ENCODE measurements at places on chromosomes 12 and 14. TPM values are rescaled to one million over a fixed set of nuclear protein-coding genes. Genes with fewer than 3 reads are reported as not detected.

SLC25A47 gene
- total RNA-seq, result not detected

OVCH1 gene
- total RNA-seq, result not detected

DNA sequence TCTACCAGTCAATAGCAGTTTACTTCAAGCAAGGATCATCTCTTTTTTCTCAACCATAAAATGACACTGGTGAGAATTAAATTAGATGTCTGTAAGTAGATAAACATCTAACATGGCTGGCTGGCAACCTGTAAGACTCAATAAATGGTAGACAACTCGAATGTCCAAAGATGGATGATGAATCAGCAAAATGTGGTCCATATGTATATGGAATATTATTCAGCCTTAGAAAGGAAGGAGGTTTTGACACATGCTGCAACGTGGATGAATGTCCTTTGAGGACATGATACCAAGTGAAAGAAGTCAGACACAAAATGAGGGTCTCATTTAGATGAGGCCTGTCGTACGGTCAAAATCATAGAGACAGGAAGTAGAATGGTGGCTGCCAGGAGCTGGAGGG is 46.2 kb downstream of the SPRING1 start:
- ATAC-seq, result no peak

GRCh38 chr12:19749906-19750574 is 310.7 kb downstream of the AEBP2 start:
- no peak for ATAC-seq

- no peak for ATAC-seq
These were observed 179.1 kb upstream of the HIF1A start for GRCh38 chr14:61516118-61516743.

DNA sequence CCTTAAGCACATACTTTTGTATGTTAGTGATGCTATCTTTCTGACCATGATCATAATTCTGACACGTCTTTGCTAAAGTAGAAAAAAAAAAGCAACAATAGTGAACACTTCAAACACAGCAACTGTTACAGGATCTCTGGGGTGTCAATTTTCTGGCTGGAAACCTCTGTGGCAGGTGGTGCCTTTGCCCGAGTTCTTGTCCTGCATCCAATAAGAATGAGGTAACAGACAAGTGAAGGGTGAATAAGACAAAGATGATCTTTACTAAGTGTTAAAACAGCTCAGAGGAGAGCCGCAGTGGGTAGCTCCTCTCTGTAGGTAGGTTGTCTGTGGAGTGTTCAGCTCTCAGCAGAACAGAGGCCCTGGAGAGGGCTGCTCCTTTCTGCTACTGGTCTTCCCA is 20.9 kb upstream of the PLBD1 start:
- no peak for ATAC-seq

DNA sequence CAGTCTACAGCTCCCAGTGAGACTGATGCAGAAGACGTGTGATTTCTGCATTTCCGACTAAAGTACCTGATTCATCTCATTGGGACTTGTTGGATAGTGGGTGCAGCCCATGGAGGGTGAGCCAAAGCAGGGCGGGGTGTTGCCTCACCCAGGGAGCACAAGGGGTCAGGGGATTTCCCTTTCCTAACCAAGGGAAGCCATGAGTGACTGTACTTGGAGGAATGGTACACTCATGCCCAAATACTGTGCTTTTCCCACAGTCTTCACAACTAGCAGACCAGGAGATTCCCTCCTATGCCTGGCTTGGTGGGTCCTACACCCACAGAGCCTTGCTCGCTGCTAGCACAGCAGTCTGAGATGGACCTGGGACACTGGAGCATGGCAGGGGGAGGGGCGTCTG is 21.0 kb upstream of the ABCC9 start:
- no peak for ATAC-seq

DNA sequence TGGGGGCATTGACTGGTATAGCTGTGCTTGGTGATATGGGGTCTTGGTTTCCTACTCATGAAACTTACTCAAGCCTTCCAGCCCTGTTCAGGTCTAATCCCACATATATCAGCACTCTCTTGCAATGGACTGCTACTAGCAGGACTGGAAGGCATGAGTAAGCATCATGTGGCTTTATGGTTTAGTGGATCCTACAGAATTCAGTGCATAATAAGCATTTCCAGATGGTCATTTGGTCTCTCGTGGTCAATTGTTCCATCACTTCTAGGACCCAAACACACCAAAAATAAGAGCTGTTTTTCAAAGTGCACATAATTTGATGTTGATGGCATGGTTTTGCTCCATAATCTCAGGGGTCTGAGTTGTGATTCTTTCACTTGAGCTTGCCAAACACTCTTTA is 114.4 kb downstream of the LMNTD1 start:
- ATAC-seq, result no peak

DNA sequence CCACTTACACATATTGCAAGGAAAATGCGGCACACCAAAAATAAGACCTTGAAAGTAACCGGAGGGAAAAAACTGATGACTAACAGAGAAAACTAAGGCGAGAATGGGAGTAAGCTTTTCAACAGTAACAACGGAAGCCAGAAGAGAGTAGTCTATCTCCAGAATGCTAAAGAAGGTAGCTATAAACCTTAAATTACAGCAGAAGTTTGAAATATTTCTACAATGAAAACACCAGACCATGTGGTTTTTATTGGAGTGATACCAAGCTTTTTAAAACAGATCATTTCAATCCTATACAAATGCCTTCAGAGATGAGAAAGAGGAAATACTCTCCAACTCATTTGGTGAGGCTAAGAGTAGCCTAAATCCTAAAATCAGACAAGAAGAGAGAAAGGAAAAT is 209.5 kb downstream of the ANO6 start:
- ATAC-seq, result no peak
